ENCODE measurements at places on chromosomes 16 and 17.

DNA sequence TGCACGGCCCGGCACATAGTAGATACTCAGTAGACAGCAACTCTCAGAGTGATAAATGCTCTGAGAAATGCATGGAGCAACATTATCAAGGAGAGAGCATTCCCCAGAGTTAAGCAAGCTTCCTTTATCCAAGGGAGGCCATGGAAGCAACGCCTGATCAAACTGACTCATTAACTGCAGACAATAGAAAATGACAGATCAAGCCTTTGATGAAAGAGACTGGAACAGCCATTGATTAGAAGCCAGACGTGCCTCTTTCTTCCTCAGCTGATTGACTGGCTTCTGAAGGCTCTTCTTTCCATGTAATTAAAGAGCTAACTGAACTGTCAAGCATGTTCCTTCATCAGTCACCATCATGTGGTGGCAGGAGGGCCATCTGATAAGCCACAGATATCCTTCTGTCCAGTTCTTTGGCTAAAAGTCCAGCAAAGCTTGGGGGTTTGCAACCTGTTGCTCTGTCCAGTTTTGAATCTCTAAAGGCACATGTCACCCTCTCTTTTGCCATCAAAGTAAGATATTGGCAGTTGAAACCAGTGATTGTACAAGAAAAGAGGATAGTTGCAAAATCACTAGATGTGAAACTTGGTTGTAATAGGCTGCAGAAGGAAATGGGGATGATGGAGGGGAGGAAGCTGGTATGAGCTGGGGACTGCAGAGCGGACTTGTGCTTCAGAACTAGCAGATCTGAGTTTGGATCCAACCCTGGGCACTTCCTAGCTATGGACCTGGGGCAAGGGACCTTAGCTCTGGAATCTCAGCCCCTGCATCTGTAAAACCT, 188.0 kb downstream of the HAPSTR1 start:
- H3K4me3 ChIP-seq: no peak overlapping the region
- H3K36me3 ChIP-seq: no peaks in the 10 kb centered on the region
- H3K27me3 ChIP-seq: no peaks in the 10 kb centered on the region
- no peaks in the 10 kb centered on the region for H3K4me1 ChIP-seq

DNA sequence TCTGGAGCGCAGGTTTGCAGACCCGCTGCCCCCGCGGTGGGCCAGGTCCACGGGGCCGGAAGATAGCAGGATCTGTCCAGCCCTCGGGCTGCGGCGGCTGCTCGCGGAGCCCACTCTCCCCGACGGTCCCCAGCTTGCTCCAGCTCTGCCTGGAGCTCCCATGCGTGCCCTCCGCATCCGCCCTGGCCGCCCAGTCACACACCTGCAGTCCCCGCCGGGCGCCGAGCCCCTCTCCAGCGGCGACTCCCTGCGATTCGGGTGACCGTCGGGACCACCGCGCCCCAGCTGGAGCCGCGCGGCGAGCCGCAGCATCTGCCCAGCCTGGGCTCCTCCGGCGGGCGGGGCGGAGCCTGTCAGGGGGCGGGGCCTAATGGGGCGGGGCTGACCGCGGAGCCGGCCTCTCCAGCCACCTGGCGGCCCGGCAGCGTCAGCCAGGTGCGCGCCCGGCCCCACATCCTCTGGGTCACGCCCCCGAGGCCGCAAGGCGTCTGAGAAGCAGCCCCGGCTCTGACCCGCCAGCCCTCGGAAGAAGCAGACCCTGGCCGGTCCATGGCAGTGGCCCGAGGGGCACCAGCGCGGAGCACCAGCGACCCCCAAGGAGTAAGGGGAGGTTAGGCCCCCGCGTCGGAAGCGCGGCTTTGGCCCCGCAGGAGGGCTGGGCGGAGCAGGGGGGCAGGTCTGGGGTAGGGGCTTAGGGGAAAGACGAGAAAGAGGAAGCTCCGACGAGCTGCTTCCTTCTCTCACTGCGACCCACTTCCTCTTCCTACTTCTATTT, at the start of gene PIK3R5:
PIK3R5 (minus strand) TSS at position 314 of the 775 bp plus-strand sequence. CDS start 54,213 bp downstream, outside the sequence.
- no peak for DNase-seq
- no peaks in the 10 kb centered on the region for H3K4me1 ChIP-seq

- H3K36me3 ChIP-seq: peaks cover 41% of the 10 kb centered on the region
- peak; percentile 41 for DNase-seq
- H3K4me1 ChIP-seq: peaks cover 18% of the 10 kb centered on the region
- H3K4me3 ChIP-seq: no peak overlapping the region
- no peak overlapping the region for H3K27ac ChIP-seq
These were observed 3.3 kb downstream of the CISD3 start for GRCh38 chr17:38733282-38733981.

DNA sequence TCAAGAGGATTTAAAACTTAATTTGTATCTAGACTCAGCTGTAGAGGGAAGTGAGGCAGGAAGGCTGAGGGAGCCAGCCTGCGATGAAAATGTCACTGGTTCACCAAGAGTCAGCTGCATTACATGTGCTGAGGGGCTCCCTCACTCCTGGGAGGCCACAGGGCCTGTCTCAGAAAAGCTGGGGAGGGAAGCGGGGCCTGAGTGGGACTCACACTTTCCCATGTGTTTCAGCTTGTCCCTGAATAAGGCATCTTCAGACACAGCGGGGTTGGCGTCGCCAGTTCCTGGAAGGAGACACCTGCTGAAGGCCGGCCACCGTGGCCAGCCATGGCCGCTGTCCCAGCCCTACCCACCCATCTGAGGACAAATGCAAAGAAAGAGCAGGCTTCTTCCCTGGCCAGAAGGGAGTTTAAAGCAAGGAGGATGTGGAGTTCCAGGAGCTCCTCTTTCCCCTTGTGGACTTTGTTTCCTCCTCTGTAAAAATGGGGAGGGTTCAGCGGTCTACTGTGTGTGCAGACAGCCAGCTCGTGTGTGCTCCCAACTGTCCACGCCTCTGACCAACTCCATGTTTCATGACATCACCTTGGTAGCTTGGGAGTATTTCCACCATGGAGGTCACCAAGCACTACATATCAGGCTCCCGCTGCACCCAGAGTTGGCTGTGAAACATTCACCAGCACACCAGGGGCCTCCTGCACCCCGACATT, 19.2 kb upstream of the MRPS23 start:
- peak; percentile 82 for DNase-seq
- H3K36me3 ChIP-seq: peaks cover 37% of the 10 kb centered on the region
- no peak overlapping the region for H3K4me3 ChIP-seq
- H3K27ac ChIP-seq: peak overlapping the region; percentile 68
- H3K4me1 ChIP-seq: peaks cover 40% of the 10 kb centered on the region

DNA sequence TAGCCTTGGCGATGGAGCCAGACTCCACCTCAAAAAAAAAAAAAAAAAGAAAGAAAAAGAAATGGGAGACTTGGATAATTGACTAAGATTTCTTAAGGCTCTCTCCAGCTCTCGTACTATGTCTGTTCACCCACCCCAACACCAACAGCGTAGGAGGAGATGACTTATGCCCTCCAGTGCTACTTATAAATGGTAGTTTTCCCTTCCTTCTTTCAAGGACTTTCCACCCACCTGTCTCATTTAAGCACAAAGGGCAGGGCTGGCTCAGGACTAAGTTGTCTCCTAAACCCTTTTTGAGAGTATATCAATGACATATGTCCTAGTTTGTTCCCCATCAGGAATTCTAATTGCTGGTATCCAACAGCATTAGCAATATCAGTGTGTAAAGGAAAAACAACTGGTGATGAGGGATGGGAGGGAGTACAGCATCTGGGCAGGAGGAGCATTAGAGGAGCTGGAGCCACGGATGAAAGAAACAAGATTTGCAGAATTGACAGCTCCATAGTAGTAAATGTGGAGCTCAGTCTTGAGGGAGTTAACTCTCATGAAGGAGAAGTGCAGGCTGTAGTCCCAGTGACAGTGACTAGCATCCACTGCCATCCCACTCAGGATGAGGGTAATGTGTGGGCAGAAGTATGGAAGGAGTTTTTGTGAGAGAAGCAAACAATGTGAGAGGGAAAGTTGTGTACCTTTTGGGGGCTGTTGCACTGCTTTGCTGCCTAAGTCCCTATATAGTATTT, 17.2 kb downstream of the UBE2Z start:
- H3K4me1 ChIP-seq: peaks cover 4% of the 10 kb centered on the region
- H3K27me3 ChIP-seq: no peaks in the 10 kb centered on the region
- H3K4me3 ChIP-seq: no peak overlapping the region
- DNase-seq: no peak
- H3K27ac ChIP-seq: no peak overlapping the region

GRCh38 chr17:73782231-73782630, 138.0 kb upstream of the SDK2 start:
- no peak overlapping the region for H3K27ac ChIP-seq
- no peaks in the 10 kb centered on the region for H3K36me3 ChIP-seq
- peaks cover 18% of the 10 kb centered on the region for H3K27me3 ChIP-seq
- H3K4me3 ChIP-seq: no peak overlapping the region
- H3K4me1 ChIP-seq: no peaks in the 10 kb centered on the region

- H3K4me3 ChIP-seq: peak overlapping the region; percentile 91
- peak overlapping the region; percentile 69 for H3K27ac ChIP-seq
- peak; percentile 84 for DNase-seq
- no peaks in the 10 kb centered on the region for H3K27me3 ChIP-seq
- peaks cover 49% of the 10 kb centered on the region for H3K36me3 ChIP-seq
These were observed 773 bp downstream of the BLTP2 start for GRCh38 chr17:28643983-28644786.

DNA sequence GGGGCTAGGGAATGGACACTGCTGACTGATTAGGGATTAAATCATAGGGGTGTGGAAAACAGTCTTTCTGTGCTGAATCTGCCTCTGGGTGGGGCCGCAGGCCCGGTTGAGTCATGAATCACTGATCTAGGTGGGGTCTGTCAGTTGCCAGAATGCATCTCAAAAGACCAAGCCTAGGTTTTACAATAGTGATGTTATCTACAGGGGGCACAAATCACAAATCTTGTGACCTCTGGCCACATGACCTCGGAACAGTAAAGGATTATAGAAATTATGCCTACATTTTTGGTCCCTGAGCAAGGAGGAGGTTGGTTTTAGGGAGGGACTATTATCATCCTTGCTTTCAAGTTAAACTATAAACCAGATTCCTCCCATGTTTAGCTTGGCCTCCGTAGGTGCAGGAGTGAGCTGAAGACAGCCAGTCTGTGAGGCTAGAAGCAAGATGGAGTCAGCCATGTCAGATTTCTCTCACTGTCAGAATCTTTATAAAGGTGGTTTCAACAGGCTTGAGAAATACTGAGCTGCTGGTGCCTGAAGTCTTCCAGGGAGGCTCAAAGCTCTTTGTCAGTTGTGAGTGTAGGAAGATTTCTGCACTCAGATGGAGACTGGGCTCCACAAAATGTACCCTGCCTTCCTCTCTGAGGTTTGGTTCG, 12.9 kb downstream of the GNGT2 start:
- H3K36me3 ChIP-seq: no peaks in the 10 kb centered on the region
- no peaks in the 10 kb centered on the region for H3K27me3 ChIP-seq
- H3K4me1 ChIP-seq: peaks cover 21% of the 10 kb centered on the region
- no peak overlapping the region for H3K27ac ChIP-seq

DNA sequence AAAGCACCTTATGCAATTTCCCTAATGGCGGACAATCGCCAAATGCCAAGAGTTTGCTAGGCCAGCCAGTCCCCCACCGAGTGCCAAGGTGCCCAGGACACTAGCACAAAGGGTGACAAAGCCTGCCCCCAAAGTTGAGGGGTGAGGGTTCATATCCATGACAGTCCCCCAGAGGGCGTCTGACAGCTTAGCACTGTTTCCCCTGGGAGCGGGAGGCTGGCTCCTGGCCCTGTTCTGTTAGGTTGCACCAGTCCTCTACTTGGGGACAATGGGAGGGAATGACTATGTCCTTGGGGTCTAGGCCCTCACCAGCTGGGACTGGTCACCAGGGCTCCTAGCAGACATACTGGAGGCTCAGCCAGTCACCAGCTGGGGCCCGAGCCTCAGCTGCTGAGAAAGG, 66.9 kb downstream of the MYO18A start:
- peak overlapping the region; percentile 43 for H3K27ac ChIP-seq
- DNase-seq: peak; percentile 2
- peaks cover 23% of the 10 kb centered on the region for H3K36me3 ChIP-seq
- no peak overlapping the region for H3K4me3 ChIP-seq

GRCh38 chr17:20184977-20185619, 175.9 kb downstream of the SPECC1 start:
- H3K36me3 ChIP-seq: no peaks in the 10 kb centered on the region
- peaks cover 44% of the 10 kb centered on the region for H3K4me1 ChIP-seq
- peak overlapping the region; percentile 42 for H3K27ac ChIP-seq
- no peak for DNase-seq
- H3K27me3 ChIP-seq: no peaks in the 10 kb centered on the region

DNA sequence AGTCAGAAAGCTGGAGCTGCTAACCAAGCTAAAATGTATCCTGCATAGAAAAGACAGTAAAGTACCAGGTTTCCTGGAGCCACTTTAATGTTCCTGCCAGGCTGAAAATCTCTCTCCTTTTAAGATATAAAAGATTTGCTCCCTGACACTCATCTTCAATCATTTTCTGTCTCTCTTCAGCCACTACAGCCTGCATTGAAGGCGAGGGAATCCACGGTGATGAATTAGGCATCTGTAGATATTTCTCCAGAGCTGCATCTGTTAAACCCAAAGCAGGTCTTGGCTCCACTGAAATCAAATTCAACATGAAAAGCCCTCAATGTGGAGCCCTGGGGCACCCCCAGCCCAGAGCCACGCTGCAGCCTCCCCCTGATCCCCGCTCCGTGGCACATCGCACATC, 94.7 kb upstream of the CRHR1 start:
- H3K27me3 ChIP-seq: peaks cover 47% of the 10 kb centered on the region
- H3K27ac ChIP-seq: no peak overlapping the region
- no peaks in the 10 kb centered on the region for H3K36me3 ChIP-seq

DNA sequence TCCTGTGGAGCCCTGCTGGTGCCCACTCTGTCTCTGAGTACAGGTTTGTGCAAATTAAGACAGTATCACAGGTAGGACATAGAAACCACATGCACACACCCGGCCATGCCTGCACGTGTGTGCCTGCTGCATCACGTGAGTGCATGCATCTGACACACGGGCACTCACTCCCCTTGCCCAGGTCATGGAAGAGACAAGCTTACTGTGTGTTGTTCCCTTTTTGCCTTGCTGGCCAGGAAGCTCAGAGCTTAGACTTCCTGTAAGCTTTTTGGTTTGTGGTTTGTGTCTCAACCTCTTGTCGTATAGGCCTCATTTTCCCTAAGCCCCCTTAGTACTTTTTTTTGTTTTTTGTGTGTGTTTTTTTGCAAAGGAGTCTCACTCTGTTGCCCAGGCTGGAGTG, 25.0 kb downstream of the ZNF469 start:
- no peak overlapping the region for H3K27ac ChIP-seq
- H3K36me3 ChIP-seq: no peaks in the 10 kb centered on the region
- peaks cover 9% of the 10 kb centered on the region for H3K4me1 ChIP-seq
- no peak for DNase-seq
- no peak overlapping the region for H3K4me3 ChIP-seq

- no peaks in the 10 kb centered on the region for H3K36me3 ChIP-seq
- H3K27ac ChIP-seq: peak overlapping the region; percentile 70
- peak overlapping the region; percentile 90 for H3K4me3 ChIP-seq
- peak; percentile 93 for DNase-seq
These were observed 589 bp downstream of the XYLT2 start for GRCh38 chr17:50346313-50347116.

DNA sequence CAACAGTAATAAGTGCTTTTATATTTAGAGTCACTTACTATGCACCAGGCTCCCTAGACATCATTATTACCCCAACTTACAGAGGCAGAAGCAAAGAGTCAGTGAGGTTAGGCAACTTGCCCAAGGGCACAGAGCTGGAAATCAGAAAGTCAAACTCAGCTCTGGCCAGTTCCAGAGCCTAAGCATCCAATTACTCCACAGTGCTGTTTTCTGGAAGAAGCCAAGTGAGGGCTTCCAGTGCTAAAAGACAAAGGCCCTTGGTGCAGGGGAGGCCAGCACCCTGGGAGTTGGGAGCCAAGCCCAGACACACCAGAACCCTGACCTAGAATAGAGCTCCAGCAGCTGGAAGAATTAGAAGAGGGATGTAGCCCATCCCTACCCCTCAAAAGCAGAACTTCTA, 40.2 kb downstream of the C17orf67 start:
- H3K4me1 ChIP-seq: no peaks in the 10 kb centered on the region
- H3K4me3 ChIP-seq: no peak overlapping the region
- no peaks in the 10 kb centered on the region for H3K27me3 ChIP-seq
- H3K36me3 ChIP-seq: no peaks in the 10 kb centered on the region
